ENCODE measurements at places on chromosomes 11 and 22.

DNA sequence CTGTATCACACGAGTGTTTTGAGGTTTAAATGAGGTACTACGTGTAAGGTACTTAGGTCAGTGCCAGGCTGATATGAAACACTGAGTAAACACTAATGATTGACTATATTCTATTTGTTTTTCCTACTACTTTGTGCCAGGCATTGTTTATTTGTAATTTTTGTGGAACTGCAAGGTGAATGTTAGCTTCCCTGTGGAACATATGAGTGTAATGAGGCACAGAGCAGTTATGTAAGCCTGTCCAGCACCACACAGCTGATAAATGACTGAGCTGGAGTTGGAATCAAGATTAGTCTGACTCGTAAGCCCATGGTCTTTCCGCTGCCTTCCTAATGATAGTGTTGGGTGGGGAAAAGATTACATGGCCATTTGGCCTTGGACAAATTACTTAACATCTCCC is 5.9 kb downstream of the SLC37A2 start:
- DNase-seq: no peak

DNA sequence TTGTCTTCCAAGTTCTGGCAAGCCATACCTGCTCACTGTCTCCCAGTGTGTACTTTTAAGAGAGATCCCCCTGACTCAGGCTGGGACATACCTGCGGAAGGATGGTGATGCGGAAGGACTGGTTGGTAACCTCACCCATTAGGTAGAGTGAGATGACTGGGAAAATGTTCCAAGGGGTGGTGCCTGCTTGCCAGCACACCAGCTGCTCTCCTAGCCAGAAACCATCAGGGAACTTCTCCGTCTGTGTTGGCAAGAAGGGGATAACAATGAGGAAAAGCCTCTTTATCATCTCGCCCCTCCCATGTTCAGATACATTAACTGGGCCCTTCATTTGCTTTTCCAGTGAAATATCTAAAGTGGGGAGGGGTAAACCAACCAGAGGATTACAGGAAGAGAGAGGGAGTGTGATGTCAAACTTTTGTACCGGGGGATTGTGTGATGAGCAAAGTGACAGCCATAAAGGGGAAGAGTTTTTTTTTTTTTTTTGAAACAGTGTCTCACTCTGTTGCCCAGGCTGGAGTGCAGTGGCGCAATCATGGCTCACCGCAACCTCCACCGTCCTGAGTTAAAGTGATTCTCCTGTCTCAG is at the start of gene BACE1-AS:
TSS of gene BACE1-AS (plus strand) at position 538 of the 588 bp plus-strand sequence.
- DNase-seq: no peak

DNA sequence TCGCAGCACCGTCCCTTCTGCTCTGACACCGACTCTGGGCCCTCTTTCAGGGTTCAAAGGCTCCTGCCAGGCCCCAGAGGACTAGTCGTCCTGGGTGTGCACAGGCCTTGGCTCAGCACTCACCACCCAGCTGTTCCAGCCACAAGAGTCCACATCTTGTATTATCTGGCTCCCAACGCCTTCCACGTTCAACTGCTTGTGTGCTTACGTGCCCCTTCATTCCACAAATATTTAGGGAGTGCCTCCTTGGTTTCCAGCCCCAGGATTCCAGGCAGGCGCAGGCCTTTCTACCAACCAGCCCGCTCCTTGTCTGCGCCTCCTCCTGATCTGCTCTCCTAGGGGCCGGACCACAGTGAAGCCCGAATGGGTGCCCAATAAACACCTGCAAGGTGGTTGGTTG is 70.9 kb downstream of the SCUBE1 start:
- no peak for DNase-seq

- no peak for DNase-seq
Observed at GRCh38 chr11:46100670-46101069, 20.6 kb downstream of the PHF21A start.

DNA sequence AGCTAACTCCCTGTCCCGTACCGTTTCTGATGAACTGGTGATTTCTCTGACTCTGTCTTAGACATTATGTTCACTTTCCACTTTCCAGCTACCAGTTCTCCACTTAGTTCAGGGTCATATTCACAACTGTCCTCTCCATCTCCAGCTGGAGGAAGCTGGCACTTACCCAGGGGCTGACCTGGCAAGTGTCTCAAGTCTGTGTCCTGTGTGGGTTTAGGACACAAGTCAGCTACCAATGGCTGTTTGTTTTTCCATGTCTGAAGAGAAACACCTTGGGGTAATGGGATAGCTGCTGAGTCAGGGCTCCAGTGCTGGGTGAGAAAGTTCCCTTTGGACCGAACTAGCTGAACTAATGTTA is 134.4 kb downstream of the CSNK2A3 start:
- no peak for DNase-seq

DNA sequence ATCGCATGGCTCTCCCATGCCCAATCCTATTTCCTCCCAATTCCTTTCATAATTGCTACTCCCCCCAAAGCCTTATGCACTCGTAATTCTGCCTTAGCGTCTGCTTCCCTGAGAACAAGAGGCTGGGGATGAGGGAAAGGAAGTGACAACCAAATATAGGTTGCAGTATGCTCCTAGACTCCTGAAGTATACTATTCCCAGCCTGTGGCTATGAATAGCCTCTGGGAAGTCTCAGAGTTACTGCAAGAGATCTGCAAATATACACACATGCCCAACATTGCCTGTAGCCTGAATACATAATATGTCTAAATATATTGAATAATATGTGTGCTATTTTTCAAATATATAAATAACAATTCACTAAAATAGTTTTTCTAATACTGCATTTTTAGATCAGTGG is 96.1 kb upstream of the CD44 start:
- no peak for DNase-seq

DNA sequence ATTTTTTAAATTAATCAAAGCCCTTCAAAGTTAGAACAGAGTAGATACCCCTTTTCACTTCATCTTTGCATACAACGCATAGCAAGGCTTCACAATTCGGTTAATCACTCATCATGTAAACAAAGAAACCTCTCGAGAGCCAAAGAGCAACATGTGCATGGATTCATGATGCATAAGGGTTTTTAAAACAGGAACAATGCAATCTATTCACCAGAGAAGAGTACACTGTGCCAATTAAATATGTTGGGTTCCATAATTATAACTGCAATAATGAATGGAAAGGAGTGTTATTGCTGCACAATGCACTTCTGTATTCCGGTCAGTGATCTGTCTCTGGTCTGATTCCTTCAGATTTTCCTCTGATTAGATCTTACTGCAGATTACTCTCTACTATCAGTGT is 45.3 kb downstream of the CADM1 start:
- no peak for DNase-seq

DNA sequence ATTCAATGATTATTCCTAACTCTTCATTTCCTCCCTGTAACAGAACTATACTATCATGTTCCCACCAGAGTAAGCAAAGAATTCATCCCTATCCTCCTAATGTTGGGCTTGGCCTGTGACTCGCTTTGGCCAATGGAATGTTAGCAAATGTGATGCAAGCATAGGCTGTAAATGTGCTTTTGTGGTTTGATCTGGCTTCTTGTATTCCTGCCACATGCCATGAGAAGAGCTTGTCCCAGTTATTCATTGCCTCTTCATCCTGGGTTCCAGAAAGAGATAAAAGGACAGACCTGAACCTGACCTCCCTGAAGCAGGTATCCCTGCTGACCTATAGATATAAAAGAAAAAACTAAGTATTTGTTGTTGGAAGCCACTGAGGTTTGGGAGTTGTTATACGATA is 51.0 kb downstream of the SYTL2 start:
- no peak for DNase-seq

DNA sequence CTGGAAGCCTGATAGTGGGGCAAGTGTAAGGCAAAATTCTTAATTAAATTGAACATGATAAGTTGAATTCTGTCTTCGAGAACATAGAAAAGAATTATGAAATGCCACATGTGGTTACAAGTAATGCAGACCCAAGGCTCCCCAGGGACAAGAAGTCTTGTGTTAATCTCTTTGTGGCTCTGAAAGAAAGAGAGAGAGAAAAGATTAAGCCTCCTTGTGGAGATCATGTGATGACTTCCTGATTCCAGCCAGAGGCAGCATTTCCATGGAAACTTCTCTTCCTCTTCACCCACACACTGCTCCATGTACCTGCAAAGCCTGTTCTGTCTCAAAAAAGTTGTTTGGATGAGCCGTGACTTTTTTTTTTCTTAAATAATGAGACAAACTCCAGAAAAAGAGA is 1.9 kb upstream of the TYR start:
- DNase-seq: peak; percentile 21

GRCh38 chr11:6579681-6580080 is 23.7 kb downstream of the RRP8 start:
- DNase-seq: no peak

- peak; percentile 16 for DNase-seq
Observed at GRCh38 chr22:48315439-48316256, 1512.0 kb downstream of the BRD1 start.

- no peak for DNase-seq
Observed at GRCh38 chr22:42680648-42681047, 31.5 kb upstream of the CYB5R3 start.

- DNase-seq: no peak
Observed at GRCh38 chr11:67120456-67120855, 1.4 kb downstream of the KDM2A start.

GRCh38 chr11:64923151-64923661 is 1.3 kb upstream of the PPP2R5B start:
- DNase-seq: no peak

GRCh38 chr11:40285558-40285957 is 1173.9 kb downstream of the LRRC4C start:
- DNase-seq: no peak

- peak; percentile 85 for DNase-seq
Observed at GRCh38 chr11:8006349-8006977, 19.3 kb downstream of the EIF3F start.

DNA sequence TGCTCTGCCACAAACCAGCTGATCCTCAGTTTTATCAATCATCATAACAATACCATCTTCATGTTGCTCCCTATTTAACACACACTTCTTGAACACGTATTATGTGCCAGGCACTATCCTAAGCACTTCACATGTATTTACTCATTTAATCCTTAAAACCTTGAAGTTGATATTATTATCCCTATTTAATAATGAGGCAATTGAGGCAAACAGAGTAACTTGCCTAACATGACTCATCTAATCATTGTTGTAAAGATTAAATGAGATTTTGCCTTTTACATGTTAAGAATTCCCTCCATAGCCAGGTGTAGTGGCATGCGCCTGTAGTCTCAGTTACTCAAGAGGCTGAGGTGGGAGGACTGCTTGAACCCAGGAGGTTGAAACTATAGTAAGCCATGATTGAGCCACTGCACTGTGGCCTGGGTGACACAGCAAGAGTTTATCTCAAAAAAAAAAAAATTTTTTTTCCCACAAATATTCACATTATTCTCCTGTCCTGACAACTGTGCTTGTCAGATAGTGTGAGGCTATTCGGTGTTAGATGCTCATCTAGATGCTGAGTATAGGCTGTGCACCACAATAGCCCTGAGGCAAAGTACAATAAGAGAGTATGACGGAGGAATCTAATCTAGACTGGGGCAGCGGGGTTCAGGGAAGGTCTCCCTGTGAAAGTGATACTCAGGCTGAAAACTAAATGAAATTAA is 13.4 kb downstream of the CKAP5 start:
- DNase-seq: no peak

- DNase-seq: no peak
Observed at GRCh38 chr11:3796346-3796745, 1.0 kb downstream of the NUP98 start.

DNA sequence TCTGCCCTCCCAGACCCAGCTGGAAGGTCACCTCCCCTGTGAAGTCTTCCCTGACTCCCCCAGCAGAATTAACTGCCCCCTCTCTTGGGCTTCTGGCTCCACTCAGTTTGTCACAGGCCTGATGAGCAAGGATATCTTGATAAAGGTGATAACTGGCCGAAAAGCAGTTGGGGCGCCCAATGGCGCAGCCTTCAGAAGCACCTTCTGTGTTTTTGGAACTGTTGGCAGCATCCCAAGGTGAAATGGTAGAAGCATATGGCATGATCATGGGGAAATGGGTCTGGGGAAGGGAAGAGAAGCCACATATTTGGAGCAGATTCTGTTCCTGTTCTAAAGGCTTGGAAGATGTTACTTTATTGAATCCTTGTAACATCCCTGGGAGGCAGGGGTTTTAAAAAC is 2.8 kb upstream of the TAB1 start:
- DNase-seq: no peak

GRCh38 chr11:2888266-2888968 is 2.8 kb upstream of the CDKN1C start:
- peak; percentile 93 for DNase-seq

DNA sequence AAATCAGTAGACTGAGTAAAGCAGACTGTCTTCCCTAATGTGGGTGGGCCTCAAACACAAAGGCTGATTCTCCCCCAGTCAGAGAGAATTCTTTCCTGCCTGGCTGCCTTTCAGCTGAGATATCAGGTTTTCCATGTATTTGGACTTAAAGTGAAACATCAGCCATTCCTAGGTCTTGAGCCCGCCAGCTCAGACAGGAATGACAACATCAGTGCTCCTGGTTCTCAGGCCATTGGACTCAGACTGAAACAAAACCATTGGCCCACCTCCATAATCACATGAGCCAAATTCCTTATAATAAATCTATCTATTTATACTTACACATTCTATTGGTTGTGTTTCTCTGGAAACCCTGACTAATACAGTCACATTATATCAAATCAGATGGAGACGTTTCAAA is 56.7 kb upstream of the CLPB start:
- no peak for DNase-seq

- no peak for DNase-seq
Observed at GRCh38 chr11:130529366-130529765, 80.9 kb downstream of the ADAMTS15 start.

GRCh38 chr11:66459138-66459778 is 7.4 kb upstream of the PELI3 start:
- DNase-seq: no peak

DNA sequence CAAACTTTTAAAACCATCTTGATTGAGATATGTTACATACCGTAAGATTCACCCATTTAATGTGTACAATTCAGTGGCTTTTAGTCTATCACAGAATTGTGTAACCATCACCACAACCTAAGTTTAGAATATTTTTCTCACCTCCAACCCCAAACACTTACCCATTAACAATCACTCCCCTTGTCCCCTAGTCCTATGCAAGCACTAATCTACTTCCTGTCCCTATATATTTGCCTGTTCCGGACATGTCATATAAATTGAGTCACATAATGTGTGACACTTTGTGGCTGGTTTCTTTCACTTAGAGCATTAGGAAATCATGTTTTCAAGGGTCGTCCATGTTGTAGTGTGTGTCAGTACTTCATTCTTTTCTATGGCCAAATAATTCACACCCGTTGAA is 38.8 kb downstream of the RASSF10 start:
- DNase-seq: no peak

DNA sequence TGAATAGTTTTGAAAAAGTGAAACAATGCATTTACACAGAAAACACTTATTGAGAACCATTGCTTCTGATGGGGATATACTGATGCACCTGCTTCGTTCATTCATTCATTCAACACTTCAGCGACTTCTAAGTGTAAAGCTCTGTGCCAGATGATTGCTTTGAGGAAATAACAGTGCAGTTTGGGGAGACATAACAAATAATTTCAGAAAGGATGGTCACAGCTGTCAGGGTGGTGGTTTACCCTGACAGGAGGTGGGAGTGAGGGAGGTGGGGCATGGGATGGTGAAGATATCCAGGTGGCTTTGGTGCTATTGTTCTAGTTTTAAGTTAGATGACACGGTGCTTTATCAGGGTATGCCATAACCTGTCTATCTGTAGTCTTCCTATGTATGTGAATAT is 344.1 kb downstream of the LARGE1 start:
- no peak for DNase-seq

Measured in neural progenitor cell (in vitro differentiated cells).